ENCODE measurements at places on chromosomes 3 and 15.

DNA sequence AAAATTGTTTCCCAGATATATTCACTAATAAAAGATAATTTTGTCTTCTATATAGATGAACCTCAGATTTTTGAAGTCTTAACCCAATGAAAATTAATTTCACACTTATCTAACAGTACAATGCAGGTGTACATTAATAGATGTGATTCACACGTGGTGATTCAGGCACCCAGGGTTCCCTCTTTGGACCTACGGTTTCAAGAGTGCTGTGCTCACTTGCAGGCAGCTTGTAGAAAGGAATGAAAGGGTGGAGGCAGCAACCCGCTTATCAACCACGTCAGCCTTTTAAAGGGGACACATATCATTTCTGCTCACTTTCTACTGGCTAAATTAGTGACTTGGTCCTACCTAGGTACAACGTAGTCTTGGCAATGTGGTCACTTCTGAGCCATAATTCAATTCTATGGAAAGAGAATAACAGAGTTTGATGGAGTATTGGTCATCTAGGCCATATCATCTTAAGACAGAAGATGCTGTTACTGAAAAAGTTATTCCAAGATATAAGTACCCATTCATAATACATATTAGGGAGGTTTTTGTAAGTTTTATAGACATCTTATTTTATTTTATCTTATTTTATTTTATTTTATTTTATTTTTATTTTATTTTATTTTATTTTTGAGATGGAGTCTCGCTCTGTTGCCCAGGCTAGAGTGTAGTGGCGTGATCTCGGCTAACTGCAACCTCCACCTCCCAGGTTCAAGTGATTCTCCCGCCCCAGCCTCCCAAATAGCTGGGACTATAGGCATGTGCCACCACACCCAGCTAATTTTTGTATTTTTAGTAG lies 37.9 kb downstream of the ACP3 start:
- DNase-seq: no peak

DNA sequence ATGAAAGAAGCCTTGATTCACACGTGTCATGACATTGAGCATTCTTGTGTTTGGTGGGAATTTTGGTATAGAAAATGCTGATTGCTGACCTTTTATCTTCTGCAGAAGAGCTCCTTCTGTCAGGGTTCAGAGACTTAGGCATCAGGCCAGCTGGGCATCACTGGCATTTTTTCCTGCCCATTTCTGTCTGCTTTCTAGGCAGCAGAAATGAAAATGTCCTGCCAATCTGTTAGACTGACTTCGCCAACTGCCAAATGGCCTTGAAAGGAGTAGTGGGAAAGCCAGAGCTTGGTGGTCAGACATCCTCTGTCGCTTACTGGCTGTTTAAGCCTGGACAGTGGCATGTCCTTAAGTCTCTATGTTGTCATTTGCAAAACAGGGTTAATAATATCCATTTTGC lies 57.4 kb downstream of the EEFSEC start:
- DNase-seq: no peak

DNA sequence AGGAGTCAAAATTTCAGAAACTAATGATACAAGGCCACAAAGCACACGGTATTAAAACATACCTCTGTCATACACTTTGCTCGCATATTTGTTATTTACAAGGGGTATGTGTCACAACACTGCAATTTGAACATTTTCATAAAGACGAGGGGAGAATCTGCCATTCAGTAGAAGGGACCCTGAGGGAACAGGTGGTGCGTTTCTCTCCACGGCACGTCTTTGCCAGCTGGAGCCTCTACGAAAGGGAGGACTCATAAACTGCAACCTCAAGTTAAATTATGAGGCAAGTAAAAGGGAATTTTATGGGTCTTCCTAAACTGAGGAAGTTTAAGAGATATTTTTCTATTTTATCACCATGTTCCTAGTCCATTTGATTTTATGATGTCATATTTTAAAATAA lies 19.1 kb downstream of the ATP10A start:
- no peak for DNase-seq

DNA sequence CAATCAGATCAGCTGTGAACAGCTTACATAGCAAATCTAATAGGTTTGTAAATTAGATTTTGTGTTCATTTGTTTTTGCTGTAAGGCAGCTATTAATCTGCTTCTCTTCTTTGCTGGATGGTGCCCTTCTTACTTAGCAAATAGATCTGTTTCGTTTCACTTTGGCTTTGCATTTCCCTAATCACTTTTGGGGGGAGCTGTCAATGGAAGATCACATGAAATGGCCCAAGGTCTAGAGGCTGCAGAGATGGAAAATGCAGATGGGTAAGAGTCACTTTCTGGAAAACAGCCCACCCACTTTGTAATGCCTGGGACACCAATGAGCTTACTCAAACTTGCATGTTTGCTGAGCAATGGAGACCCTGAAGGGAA lies 36.4 kb downstream of the ST8SIA2 start:
- DNase-seq: peak; percentile 31

DNA sequence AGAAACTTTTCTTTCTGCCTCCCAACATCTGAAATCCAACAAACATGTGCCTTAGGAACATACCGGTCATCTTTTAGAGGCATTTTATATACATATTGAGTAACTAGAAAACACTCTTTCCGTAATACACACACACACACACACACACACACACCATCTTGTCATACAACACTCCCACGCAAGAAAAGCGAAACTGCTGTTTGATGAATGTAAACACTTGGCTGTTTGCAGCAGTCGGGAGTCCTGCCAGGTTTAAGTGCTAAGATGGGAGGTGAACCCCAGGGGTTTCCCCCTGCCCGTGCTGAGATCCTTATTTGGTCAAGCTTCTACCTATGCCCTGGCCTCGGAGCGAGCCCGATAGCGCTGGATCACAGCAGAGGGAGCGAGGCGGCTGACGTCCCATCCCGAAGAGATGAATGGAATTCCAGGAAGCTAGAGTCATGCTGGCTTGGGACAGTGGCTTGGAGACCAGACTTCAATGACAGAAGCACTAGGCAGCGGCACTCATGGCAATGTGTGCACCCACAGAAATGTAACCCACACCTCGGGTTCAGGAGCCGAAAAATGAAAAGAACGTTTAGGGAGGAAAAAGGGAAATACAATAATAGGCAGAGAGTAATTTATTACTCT lies 1.3 kb upstream of the THBS1 start:
- DNase-seq: peak; percentile 91

- DNase-seq: peak; percentile 42
Observed at GRCh38 chr3:186487819-186488218, 56.4 kb downstream of the CRYGS start.

GRCh38 chr3:150414959-150415358 lies 6.9 kb downstream of the TSC22D2 start:
- DNase-seq: no peak

DNA sequence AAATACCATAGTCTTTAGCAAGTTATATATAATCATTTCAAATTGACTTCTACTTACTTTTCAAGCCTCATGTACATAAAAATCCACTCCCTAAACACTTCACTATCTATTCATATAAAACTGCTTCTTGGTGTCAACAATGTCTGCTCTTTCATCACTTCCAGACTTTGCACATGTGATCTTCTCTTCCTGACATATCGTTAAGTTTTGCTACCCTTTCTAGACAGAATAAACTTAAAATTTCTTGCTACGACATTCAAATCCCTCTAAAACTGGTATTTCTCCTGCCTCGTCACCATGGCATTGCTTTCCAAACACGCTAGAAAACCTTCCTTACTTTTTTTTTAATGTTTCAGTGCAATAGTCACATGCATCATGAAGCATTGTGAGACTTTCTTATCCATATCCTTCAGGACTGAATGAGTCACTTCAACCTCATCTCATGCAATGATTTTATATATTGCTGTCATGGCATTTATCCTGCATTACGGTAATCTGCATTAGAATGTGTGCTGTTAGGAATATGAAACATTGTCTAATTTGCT lies 122.8 kb downstream of the GMNC start:
- peak; percentile 10 for DNase-seq

DNA sequence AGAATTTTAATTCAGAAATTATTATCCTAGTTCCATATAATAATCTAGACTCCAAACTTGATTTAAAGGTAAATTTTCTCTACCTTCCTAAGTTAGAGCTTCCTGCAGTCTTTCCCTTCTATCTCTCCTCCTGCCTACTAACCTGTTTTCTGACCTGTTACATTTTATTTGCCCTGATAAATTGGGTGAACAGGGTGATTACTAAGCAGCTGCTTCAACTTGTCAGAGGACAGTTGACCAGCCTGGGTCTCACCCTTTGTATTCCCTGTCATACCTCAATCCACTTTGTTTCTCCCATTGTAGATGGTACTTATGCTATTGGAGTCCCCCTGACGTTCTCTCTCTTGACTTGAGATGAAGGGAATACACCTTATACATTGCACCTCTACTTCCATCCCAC lies 28.4 kb upstream of the MYRIP start:
- DNase-seq: no peak

DNA sequence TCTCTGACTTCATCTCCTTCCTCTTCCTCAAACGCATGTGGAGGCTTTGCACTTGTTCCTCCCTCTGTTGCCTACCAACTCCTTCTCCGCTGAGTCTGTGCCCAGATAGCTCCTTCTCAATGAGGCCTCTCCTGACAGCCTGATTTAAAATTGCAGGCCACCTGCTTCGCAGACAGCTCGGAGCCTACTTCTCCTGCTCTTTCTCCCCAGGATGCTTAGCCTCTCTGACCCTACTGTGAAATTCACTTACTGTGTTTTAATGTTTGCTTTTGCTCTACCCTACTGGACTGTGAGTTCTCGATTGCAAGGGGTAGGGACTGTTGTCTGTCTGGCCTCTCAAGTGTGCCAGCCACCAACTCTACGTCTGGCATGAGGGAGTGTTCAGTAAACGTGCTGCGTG lies 83.4 kb downstream of the EEFSEC start:
- no peak for DNase-seq

DNA sequence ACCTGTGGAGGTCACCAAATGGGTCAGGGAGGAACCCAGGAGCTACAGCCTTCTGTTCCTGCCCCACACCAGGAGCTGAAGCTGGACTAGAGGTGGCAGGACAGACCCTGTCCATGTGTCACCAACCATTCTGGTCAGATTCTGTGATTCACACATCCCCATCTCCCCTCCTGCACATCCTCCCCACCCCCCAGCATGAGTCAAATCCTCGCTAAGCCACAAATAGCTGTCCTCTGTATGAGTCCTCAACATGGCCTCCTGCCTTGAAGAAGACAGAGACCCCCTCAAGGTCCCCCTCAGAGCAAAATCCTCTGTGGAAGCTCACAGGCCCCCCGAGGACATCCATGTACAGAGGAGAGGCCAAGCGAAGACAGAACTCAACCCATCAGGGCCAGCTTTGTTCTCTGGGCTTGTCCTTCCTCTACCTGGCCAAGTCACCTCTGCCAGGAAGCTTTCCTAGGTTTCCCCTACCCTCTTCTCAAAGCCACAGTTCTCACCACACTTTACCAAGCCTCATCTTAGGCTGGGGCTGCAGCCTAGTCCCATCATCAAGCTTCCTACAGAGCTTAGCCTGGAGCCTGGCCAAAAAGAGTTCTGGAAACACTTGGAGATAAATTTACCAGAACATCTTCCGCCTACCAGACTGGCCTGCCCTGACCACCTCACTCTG lies 17.1 kb downstream of the CACNA2D2 start:
- DNase-seq: peak; percentile 20

- DNase-seq: no peak
Observed at GRCh38 chr3:175857666-175858270, 998.6 kb downstream of the NAALADL2 start.

- DNase-seq: no peak
Observed at GRCh38 chr3:65490114-65490513, 548.6 kb downstream of the MAGI1 start.

DNA sequence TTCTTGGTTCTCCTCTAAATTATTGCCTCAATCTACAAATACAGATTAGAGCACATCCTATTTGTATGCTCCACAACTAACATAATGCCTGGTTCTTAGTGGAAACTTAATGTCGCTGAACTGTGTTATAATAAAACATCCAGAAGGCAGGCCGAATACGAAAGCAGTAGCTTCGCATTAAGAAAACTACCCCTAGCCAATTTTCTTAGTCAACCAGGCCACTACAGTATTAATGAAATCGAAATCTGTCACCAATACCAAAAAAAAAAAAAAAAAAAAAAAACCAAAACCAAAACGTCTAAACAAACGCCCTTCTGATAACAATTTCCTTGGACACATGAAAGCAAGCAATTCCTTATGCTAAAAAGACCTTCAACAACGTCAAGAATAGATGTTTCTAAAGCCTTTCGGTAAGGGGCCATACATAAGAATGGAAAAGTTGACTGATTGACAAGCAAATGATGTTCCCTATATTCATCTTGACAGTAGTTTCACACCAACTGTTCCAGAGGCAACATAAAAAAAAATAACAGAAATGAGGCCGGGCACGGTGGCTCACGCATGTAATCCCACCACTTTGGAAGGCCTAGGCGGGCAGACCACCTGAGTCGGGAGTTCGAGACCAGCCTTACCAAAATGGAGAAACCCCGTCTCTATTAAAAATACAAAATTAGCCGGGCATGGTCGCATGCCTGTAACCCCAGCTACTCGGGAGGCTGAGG lies 1.3 kb downstream of the DENND6A start:
- DNase-seq: peak; percentile 13

DNA sequence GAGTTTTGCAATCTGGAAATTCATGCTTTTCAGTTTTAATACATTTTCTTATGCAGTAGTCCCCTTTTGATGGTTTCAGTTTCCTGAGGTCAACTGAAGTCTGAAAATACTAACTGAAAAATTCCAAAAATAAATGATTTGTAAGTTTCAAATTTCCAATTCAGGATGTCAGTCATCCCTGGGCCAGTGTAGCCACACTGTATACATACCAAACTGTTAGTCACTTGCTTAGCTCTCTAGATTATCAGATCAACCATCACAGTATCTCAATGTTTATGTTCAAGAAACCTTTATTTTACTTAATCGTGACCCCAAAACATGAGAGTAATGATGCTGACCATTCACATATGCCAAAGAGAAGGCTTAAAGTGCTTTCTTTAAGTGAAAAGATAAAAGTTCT lies 715.5 kb downstream of the GBE1 start:
- no peak for DNase-seq

DNA sequence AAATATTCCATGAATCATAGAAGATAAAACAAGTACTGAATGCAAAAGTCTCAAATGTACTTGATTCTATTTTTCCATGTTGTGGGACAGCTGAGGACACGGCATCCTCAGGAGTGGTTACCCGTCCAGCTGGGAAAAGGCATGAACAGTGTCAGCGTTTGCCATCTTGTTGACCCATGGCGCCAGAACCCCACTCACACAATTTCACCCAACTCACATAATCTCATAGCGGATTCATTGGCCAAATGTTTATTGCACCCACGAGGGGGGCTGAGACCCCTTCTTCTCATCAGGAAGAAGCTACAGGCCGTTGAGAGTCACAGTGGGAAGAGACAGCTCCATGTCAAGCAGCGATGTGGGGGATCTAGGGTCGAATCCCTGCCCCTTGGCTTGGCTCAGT lies 72.9 kb downstream of the OCA2 start:
- no peak for DNase-seq

- no peak for DNase-seq
Observed at GRCh38 chr3:140332131-140332530, 345.7 kb upstream of the TRIM42 start.

DNA sequence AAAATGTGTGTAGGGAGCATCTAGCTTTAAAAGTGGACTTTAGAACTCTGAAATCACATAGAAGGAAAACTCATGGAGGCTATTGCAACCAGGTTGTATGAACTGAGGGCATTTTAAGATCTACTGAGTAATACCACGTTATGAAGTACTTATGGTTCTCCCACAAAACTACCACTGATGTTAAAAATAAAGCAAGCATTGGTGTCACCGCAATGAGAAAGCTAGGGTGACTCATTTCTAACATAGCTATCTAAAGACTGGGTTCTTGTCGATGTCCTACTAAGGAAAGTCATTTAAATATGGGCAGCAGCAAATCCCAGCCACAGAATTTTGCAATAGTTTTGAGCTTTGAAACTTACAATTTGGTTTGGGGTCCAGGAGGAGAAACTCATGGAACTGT lies 584.8 kb downstream of the DIPK2A start:
- DNase-seq: peak; percentile 7

All from fibroblast of mammary gland (primary cell).